ENCODE measurements at places on chromosomes 7 and 10.
A peak's percentile ranks its signal among the peaks of the same experiment; 100 is the strongest.

GRCh38 chr7:127417346-127417745 is 24.8 kb upstream of the ZNF800 start:
- no peak for DNase-seq

DNA sequence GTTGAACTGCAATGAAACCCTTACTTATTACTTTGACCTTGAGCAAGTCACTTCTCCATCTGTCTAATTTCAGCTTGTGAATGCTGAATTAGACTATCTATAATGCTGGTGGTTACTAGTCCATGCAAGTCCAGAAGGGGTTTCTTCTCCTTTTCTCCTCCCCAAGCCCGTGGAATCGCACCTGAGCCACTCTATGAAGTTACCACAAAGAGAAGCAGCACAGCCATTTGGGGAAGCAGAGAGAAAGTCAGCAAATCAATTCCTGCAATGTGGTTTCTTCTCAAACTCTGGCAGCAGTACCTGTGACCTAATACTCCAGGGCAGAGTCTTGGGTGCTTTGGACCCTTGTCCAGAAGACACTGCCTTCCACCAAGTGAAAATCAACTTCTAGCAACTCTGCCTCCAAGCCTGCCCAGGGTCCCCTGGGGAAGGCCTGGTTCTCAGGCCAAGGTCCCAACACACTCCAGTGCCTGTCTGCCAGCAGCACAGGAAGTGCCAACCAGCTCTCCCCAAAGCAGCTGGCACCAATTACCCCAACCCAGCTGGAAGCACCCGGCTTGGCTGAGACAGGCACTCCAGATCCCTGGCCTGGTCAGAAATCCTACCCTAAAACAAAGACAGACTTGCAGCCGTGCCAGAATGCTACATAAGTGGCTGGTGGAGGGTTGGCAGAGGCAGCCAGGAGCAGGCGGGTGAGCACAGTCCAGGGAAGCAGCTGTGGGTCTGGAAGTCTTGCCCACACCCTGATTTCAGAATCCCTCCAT is 200.3 kb downstream of the LSM5 start:
- no peak for DNase-seq

- no peak for DNase-seq
These were observed 155.5 kb downstream of the BUB3 start for GRCh38 chr10:123309731-123310130.

- DNase-seq: no peak
These were observed 28.2 kb downstream of the IL15RA start for GRCh38 chr10:5949009-5949759.

- DNase-seq: no peak
These were observed 306.6 kb downstream of the WDR37 start for GRCh38 chr10:1362589-1363445.

GRCh38 chr10:3090914-3091787 is 23.8 kb downstream of the PFKP start:
- DNase-seq: no peak

- no peak for DNase-seq
These were observed 259.0 kb downstream of the PHTF2 start for GRCh38 chr7:78057571-78057970.

GRCh38 chr7:27155816-27156507 is 513 bp downstream of the HOXA7 start:
- DNase-seq: no peak

DNA sequence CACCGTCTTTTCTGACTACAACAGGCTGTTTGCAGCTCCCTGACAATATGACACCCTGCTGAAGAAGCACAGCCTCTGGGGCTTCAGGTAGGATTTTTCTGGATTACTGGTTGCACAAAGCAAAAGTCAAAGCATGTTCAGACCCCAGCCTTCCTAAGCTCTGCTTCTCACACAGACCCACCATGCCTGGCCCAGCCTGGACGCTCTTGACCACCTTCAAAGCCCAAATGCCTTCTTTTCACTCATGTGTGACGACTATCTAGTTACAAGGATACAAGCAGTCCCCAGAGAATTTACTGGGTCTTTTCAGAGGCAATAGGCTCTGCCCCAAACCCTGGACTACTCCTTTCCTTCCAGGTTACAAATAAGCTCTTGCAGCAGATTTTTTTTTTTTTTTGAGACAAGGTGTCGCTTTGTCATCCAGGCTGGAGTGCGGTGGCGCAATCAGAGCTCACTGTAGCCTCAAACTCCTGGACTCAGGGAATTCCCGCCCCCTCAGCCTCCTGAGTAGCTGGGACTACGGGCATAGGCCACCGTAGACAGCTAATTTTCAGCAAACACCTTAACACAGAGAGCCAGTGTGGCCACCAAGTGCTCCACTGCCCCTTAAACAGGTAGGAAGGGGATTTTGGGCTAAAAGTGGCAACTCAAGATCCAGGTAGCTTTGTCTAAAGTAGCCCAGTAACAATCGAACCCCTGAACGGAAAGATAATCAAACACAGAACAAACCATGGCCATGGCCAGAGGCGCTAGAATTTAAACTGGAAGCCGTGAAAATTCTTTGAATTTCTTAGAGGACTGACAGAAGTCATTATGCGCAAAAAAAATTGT is 16.2 kb downstream of the SVIL start:
- DNase-seq: no peak

GRCh38 chr10:132833421-132834111 is 47.6 kb upstream of the NKX6-2 start:
- no peak for DNase-seq

- no peak for DNase-seq
These were observed 102.0 kb downstream of the PRKAG2 start for GRCh38 chr7:151774951-151775350.

GRCh38 chr7:42065942-42066341 is 171.1 kb downstream of the GLI3 start:
- DNase-seq: no peak

- no peak for DNase-seq
These were observed 207.9 kb downstream of the ARL4A start for GRCh38 chr7:12895296-12895695.

DNA sequence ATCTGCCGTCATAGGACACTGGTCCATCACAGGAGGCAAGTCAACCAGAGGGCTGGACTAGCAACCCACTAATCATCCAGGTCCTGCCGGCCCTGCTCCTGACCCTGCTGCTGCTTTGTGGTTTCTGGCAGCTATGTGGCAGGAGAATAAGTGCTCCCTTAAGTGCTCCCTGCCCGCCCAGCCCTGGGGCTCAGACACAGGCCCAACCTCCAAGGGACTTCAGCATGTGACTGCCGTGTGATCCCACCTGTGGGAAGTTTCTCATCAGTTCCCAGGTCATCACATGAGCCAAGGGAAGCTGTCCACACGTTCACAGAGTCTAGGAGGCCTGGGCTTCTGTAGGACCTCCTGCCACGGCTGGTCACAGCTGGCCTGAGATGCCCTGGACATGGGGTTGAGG is 34.2 kb upstream of the ZNF488 start:
- no peak for DNase-seq

DNA sequence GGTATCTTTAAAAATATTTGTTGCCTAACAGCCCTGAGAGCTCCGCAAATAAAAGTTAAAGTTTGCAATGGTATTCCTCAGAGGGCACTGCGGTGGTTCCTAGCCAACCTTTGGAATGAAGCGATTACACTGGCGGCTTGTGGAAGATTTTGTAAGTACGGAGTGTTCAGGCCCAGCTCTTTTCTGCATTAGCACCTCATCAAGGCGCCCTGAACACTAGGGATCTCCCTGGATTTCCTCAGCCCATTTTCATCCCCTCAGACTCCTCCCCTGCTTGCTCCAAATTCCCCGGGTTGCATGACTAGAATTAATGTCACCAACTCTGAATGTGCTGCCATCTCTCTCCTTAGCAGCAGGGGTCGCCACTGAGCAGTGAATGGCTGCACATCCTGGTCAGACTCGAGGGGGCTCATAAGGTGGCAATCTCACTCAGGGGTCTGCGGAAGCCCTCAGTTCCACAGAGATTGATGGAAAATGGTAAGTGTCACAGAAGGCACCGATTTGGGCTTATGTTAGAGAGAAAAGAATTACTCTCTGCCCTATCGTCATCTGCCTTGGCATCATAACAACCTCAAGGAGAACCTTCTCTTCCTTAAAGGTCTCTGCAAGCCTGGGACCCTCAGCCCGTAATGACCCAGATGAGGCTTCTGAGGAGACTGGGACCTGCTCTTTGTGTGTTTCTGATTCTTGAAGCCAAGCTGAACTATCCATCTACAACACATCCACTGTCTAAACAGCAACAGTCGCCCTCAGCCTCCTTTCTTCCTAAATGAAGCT is 262.8 kb upstream of the AOAH start:
- peak; percentile 16 for DNase-seq

- DNase-seq: no peak
These were observed 146.1 kb downstream of the VPS50 start for GRCh38 chr7:93378131-93378760.

DNA sequence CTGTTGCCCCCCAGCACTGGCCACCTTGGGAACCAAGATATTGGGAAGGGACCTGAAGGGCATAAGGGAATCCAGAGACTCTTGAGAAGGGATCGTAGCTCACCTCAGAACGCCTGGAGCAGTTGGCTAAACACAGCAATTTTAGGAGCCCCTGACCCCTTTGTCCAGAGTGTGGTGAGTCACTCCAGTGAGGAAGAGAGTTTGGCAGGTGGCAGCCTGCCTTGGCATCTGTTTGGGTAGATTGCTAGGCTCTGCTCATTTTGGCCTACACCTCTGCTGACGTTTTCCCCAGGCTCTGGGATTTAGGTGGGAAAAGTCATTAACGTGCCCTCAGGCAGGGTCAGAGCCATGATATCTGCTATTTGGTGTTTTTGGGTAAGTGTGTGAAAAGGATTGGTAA is 100.6 kb downstream of the GRB10 start:
- no peak for DNase-seq

GRCh38 chr10:112491144-112491543 is 44.1 kb downstream of the VTI1A start:
- DNase-seq: no peak

GRCh38 chr10:26274391-26274790 is 57.8 kb downstream of the GAD2 start:
- DNase-seq: no peak

DNA sequence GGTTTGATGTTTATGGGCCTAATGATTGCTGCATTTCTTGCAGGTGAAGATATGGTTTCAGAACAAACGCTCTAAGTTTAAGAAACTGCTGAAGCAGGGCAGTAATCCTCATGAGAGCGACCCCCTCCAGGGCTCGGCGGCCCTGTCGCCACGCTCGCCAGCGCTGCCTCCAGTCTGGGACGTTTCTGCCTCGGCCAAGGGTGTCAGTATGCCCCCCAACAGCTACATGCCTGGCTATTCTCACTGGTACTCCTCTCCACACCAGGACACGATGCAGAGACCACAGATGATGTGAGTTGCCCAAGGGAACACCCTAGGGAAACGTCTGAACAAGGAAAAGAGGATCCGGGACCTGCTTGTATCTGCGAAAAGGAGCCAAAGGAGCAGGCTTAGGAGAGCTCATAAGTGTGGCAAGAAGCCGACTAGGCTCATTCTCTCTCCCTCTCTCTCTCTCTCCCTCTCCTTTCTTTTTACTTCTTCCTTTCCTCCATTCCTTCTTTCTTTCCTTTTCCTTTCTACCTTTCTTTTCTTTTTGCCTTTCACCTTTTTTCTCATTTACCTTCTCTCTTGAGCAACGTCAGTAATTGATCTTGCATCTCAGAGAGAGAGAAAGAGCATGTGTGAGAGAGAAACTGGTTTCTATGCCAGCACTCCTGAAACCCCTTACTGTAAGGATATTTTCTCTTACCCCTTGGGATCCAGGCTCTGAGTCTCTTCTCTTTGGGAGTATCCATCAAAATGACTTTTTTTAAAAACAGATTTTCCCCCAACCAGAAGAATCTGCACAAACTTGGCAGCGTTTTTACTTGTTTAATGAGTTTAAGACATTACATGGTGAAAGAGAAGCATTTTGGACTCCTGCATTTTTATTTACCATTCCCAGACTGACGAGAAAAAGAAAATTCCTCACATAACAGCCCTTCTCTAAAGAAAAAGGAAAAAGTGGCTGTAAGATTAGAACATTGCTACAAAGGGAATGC is 4.7 kb downstream of the DLX6 start:
- DNase-seq: no peak

GRCh38 chr7:116706668-116707126 is 34.7 kb downstream of the MET start:
- no peak for DNase-seq

DNA sequence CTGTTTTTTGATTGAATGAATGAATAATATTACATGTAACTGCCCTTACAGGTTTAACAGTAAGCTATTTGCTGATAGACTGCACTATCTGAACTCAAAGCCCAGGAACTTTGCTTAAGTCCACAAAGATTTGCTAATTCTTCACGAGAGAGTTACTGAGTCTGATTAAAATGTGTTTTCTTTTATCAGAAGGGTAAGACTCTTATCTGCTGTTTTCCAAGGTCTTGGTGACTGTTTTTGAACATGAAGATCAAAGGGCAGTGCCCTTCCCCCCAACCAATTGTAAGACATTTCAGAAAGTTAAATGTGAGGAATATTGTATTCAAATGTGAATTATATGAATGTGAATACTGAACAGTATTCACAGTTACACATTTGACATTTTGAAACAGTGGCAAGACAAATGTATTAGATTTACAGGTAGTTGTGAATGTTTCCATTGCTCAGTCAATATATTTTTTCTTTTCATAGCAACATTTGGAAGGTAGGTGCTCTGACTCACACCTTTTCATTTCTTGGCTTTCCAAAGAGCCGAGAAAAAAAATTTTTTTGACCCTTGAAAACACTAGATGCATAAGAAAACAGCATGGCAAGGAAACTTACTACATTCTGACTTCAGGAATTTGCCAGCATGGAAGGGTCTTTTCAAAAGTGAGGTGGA is 62.7 kb downstream of the DKK1 start:
- no peak for DNase-seq

DNA sequence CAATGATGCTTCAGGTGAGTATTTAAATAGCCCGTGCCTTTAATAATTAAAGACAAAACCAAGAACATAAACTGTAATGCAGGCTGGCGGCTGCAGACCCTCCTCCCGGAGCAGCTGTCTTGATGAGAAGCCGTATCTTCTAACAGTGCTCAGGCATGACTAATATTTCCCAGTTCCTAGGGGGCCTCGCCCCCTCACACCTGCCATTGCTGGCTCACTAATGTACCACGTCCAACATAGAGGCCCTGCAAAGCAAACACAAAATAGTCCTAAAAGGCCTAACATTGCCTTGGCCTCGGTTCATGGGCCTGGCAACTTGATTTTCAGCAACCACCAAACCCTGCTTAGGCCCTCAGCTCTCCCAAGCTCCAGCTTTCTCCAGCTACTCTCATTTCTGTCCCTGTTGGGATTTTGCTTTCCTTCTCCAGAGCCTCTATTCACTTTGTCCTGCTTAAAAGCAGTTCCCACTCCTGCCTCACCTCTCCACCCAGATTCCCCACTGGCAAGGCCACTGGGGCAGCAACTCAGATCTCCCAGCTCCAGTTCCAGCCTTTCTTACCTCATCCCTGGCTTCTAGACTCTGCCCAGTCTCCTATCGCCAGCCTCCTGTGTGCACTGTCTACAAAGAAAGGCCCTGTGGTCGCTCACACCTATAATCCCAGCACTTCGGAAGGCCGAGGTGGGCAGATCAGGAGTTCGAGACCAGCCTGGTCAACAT is 16.2 kb downstream of the SORBS1 start:
- DNase-seq: no peak

DNA sequence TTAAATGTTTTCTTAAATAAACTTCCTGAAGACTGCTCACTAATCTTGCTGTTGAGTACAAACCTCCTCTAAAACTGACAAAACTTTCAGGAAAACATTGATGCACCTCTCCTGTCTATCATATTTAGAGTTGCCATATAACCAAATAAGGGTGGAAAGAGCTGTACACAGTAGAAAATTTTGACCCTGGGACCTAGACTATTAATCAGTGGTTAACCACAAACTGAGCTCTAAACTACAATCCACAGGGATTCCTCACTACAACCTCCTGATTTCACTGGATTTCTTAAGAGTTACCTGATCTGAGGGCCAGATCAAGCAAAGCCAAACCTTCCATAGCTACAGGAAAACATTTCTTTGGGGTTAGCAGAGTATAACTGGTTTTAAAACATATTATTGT is 39.9 kb upstream of the WNT16 start:
- no peak for DNase-seq

Measured in stimulated activated CD8-positive, alpha-beta memory T cell treated with anti-CD3 and anti-CD28 coated beads, Interleukin-4, amount 100 ng/mL, for 1 hour (primary cell).